CD4-positive, alpha-beta T cell (primary cell): ENCODE measurements at places on chromosomes 3 and 15.

DNA sequence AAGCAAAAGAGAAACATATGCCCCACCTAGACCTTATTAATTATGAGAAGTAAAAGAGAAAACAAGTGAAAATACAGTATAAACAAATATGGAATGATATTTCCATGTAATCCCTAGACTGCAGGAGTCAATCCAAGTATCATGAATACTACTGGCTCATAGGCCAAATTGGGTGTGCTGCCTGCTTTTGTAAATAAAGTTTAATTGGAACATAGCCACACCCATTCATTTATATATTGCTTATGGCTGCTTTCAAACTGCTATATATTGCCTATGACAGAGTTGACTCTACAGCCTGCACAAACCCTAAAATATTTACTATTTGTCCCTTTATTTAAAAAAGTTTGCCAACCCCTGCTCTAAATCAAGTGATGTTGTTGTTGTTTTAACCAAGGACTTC lies 5.3 kb downstream of the ULK4 start:
- no peak for DNase-seq

GRCh38 chr3:125611908-125612307 lies 16.6 kb upstream of the OSBPL11 start:
- no peak for DNase-seq

DNA sequence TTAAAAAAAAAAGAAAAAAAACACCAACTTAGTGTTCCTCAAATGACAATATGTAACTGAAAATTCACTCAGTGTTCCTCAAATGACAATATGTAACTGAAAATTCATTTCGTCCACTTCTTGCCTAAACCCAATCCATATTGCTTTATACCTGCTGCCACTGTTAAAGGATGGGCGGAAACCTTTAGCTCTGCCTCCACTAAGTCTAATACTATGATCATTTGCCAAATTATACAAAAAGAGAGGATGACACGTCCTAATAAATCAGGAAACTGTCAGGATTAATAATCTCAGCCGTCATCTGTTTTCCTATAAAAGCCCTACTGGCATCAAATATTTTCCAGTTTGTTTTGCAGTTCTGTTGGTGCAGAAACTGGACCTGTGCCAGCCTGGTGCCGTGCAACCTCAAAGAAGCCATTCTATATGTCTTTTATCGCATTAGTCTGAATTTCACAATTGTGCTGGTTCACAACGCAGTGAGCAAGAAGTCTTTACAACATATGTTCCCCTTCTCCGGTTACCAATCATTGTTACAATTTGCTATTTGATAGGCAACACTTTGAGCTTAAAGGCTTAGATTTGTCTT lies 160.4 kb upstream of the KCNH8 start:
- DNase-seq, result no peak

DNA sequence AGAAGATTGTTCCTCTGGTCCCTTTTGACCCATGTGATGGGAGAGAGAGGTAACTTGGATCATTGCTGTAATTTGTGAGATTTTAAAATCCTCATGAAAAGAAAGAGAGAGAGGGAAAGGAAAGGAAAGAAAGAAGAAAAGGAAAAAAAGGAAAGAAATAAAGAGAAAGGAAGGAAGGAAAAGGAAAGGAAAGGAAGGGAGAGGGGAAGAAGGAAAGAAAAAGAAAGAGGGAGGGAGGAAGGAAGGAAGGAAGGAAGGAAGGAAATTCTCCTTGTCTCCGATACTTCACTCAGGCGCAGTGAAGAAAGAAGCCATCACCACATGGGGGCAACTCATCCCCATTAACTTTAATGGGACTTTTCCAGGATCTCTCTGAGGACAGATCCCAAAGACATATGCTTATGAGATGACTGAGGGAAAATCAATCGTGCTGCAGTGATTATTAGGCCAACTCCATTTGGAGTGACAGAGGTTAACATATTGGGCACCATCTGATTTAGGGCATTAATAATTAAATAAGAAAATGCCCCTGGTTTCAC lies 123.0 kb downstream of the MEGF11 start:
- DNase-seq, result no peak

- DNase-seq, result no peak
These were observed 3.4 kb upstream of the SELENOT start for GRCh38 chr3:150599611-150600297.

DNA sequence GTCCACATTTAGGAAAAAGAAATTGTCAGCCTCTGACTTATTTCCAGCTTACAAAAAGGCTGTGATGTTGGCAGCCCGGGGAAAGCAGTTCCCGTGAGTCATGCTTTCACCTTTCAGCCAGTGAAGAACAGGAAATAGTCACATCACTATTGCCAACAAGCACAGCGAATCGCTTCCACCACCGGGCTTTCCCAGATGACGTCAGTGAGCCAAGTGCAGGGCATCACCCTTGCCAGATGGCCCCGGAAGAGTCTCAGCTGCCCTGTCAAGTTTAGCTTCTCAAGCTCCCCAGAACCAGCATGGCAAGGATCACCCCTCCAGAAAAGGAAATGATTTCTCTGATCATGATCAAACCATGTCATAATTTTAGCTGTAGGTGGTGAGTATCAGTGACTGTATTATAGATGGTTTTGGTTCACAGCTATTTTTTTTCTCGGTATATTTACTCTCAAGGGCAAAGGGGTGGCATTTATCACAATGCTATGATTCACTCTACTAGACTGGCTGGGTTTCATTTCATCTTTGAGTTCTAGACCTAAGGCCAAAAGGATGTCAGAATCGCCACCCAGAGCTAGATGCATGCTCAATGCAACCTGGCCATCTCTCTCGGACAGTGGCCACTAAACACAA lies 32.9 kb downstream of the B3GNT5 start:
- peak; percentile 83 for DNase-seq
